Endothelial cell (in vitro differentiated cells): ENCODE measurements at places on chromosomes 3 and 15.

GRCh38 chr15:31155151-31155550, 53.6 kb upstream of the TRPM1 start:
- DNase-seq: no peak

DNA sequence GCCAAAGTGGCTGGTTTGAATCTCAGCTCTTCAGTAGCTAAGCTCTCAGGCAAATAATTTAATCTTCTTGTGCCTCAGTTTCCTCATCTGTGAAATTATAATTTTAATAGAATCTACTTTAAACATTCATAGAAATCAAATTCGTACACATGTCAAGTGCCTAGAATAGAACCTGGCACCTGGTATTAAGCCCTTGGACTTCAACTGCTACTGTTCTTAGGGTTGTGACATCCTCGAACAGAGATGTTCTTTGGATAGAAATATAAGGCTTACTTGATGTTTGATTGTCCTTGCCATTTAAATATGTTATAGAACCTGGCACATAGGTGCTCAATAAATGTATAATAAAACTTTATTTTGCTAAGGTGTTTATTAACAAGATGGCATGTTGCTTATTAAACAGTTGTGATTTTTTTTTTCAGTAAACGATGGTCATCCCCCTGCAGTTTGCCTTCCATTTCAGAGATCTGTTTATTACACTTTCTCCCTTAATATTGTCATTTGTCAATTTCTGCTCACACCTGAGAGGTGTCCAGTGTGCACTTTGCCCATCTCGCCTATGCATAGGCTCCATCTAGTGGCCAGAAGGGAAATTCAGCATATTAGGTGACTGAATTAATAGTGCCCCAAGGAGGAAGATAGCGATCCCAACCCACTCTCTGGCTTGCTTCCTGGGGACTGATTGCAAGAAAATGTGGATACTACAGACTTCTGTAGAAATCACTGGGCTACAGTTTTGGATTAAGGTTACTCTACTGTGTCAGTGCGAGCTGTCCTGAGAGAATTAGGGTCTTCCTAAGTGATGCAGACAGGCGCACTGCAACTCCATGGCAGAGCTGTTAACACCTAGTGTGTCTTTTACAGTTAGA, 10.7 kb downstream of the IGF1R start:
- peak; percentile 33 for DNase-seq

GRCh38 chr3:12751571-12751970, 7.5 kb downstream of the TMEM40 start:
- DNase-seq: no peak

DNA sequence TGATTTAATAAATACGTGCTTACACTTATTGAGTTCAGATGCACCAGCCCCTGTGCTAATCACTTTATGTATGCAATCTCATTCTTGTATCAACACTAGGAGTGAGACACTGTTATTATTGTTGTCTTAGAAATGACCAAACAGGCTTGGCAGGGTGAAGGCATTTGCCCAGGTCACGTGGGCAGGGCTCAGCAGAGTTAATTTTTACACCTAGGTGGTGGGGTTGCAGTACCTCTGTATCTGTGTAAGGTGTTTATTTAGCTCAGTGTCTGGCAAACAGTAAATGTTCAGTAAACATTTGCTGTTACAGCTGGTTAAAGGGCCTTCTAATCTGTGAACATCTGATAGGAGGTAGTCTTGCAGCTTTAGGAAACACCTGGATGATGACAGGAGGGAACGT, 200.0 kb downstream of the CACNA2D3 start:
- DNase-seq: no peak

GRCh38 chr3:180402471-180403073, 199.4 kb upstream of the TTC14 start:
- DNase-seq: no peak

DNA sequence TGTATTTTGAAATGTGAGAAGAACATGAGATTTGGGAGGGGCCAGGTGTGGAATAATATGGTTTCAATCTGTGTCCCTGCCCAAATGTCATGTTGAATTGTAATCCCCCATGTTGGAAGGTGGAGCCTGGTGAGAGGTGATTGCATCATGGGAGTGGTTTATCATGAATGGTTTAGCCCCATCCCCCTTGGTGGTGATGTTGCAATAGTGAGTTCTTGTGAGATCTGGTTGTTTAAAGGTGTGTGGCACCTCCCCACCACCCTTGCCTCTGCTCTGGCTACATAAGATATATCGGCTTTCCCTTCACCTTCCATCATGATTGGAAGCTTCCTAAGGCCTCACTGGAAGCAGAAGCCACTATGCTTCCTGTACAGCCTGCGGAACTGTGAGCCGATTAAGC, 23.9 kb upstream of the TMEM108 start:
- no peak for DNase-seq
